ENCODE measurements at places on chromosomes 4 and X.

DNA sequence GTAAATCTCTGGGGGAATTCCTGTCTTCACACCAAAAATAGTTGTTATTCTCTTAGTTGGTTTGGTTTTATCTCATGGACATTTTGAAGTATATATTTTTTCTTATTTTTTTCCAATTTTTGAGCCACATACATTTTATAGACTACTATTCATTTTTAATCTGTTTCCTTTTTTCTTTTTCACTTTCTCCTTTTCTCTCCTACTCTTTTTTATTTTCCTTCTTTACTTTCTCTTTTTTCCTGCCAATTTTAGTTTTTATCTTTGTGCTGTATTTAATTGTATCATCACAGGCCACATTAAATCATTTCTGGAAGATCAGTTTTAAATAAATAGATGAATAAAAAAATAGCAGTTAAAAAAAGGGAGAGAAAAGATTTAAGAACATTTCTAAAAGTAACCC lies 14.0 kb upstream of the JADE3 start:
- no peak for DNase-seq

DNA sequence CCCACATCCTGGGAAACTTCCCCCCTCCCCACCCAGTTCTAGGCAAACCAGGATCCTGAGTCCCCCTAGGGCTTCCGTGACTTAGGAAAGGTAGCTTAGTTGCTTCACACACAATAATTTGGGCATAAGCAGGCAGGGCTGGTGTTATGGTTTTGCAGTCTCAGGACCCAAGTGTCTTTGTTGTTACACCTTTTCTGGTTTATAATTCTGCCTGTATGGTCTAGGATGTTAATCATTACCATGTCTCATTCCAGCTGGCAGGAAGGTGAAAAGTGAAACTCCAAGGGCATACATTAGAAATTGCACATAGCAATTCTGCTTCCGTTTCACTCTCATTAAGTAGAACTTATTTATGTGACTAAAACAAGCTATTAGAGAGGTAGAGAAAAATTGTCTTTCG lies 16.8 kb downstream of the UGT8 start:
- DNase-seq: no peak

DNA sequence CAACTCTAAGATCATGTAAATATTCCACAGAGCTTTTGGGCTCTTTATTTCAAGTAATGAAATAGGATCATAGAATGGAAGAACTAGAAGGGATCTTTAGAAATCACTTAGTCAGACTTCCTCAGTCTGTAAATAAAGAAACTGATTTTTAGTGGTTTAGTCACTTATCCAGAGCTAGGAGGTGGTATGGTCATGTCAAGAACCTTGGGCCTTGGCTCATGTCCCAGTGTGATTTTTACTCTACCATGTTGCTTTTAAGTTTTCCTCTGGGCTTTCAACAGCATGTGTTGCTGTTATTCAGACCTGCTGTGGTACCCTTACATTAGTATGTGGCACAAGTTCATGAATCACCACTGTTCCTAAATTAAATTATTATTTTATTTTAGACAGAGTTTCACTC lies 184.9 kb downstream of the FRAS1 start:
- no peak for DNase-seq

GRCh38 chr4:108690738-108691137 lies 40.3 kb downstream of the OSTC start:
- DNase-seq: no peak

GRCh38 chr4:165380805-165381204 lies 2.0 kb downstream of the CPE start:
- DNase-seq: no peak

- no peak for DNase-seq
These were observed 611.2 kb downstream of the PPP4R3C start for GRCh38 chrX:26851981-26852380.

DNA sequence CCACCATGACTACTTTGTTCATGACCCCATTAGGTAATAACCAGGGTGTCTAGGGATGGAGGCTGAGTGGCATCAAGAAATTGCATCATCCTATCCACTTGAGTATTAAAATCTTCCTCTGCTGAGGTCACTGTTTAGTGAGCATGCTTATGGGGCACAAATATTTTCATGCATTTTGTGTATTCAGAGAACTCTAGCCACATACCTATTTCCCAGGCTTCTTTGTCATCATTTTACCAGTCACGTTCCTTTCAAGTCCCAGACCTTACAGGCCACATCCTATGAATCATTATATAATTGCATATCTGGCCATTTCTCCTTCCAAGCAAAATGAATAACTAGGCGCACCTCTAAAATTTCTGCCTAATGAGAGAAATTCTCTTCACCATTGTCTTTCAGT lies 1882.9 kb upstream of the AGA start:
- DNase-seq: no peak

- no peak for DNase-seq
These were observed 36.7 kb downstream of the ARX start for GRCh38 chrX:24979081-24979480.

GRCh38 chr4:133969202-133969848 lies 232.3 kb downstream of the PABPC4L start:
- DNase-seq: no peak

DNA sequence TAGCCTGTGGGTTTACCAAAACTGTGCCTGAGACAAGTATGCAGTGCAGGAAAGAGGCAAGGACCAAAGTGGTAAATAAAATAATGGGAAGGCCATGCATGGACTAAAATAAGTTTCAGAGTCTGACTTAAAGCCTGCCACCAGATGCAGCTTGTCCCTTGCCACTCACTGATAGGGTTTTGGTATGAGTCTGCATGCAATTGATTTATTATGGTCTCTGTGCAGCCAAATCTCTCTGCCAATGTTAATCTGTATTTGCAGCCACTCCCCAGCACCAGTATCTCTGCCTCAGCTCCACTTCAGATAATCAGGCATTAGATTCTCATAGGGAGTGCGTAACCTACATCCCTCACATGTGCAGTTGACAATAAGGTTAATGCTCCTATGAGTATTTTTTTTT lies 5.5 kb upstream of the FGF2 start:
- DNase-seq: no peak

GRCh38 chrX:87924619-87925018 lies 407.0 kb downstream of the KLHL4 start:
- DNase-seq: no peak

GRCh38 chrX:39733745-39734144 lies 364.0 kb downstream of the BCOR start:
- DNase-seq: no peak

DNA sequence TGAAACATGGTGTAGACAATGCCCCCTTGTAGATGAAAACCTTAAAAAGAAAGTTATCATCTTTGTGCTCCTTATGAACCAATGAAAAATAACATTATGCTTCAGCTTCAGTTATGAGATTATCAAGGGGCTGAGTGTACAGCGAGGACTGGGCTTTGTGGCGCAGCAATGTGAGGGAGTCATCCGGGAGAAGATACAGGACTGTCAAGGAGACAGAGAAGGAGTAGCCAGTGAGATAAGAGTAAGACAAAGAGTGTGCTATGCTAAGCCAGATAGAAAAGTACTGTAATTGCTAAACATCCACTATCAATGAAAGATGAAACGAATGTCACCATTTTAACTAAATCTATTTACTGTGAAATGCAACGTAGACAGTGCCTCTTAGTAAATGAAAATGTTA lies 3.6 kb upstream of the KLHL15 start:
- DNase-seq: no peak

- no peak for DNase-seq
These were observed 30.9 kb upstream of the ELOVL6 start for GRCh38 chr4:110229266-110229665.

GRCh38 chrX:132022198-132022966 lies 720 bp upstream of the STK26 start:
- DNase-seq: no peak

Measured in activated naive CD8-positive, alpha-beta T cell treated with anti-CD3 and anti-CD28 coated beads for 36 hours (primary cell).